ENCODE measurements at places on chromosomes 13 and 19.

DNA sequence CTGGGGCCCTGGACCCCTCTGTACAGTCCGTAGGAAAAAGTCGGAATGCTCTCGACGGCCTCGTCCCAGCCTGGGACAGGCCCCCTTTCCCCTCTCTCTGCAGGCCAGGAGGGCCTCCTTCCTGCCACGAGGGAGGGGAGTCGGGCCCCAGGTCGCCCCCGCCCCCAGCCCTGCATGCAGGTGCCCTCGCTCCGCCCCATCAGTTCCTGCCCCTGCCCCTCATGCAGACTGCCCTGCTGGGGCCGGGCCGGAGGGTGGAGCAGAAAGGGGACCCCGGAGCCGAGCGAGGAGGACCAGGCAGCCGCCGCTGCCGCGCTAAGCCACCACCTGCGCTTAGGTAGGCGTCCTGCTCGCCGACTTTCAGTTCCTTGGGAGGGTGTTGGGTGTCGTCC, 7.3 kb downstream of the LYL1 start:
- DNase-seq, result no peak

- DNase-seq, result no peak
These were observed 120.9 kb downstream of the NUFIP1 start for GRCh38 chr13:44868397-44868796.

GRCh38 chr13:73062468-73062867, 3.7 kb downstream of the KLF5 start:
- DNase-seq, result no peak

DNA sequence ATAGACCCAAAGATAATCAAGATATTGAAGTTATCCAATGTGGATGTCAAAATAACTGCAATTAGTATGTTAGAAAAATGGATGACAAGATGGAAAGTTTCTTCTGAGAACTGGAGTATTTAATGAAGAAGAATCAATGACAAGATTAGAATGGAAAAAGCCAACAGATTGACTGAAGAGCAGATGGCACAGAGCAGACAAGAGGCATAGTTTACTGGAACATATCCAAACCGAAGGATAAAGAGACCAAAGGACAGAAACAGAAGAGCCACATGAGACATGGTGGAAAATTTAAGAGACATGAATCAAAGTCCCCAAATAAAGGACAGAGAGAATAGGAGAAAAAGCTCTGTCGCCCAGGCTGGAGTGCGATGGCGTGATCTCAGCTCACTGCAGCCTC, 89.6 kb upstream of the RXFP2 start:
- no peak for DNase-seq

- no peak for DNase-seq
These were observed 189.7 kb downstream of the ENOX1 start for GRCh38 chr13:43596924-43597598.

- DNase-seq, result no peak
These were observed 10.4 kb downstream of the SPINT2 start for GRCh38 chr19:38274739-38275138.

DNA sequence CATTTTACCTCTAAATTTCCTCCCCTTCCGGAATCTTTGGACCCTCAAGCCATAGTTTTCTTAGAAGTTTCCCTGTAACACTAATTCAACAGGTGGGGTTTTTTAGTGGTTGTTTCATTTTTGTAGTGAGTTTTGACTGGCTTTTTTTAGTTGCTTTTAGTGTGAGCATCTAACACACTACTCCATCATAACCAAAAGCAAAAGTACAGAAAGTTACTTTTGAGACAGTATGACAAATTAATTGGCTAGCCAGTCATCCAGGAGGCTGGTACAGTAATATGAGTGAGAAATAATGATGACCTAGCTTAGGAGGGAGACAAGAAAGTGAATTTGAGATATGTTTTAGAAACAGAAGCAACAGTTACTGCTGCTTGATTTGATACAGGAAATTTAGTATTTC, 71.5 kb downstream of the DNAJC15 start:
- DNase-seq, result no peak

- no peak for DNase-seq
These were observed 68.6 kb downstream of the RASA3 start for GRCh38 chr13:114063545-114064449.

DNA sequence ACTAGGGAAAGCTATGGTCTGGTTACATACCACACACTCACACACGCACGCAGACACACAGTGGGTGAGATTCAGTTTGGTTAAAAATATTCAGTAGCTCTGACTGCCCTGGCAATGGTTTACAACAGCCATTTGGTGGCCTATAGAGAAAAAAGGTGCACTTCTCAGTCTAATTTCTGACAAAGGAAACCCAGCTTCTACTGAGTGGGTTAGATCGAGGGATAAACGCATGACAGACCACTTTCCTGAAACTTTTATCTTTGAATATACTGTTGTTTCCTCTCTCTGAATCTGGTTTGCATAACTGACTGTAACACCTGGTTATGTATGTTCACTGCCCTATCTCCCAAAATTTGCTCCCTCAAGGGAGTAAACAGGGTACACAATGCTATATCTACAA, 2.5 kb downstream of the LIG4 start:
- DNase-seq, result no peak

DNA sequence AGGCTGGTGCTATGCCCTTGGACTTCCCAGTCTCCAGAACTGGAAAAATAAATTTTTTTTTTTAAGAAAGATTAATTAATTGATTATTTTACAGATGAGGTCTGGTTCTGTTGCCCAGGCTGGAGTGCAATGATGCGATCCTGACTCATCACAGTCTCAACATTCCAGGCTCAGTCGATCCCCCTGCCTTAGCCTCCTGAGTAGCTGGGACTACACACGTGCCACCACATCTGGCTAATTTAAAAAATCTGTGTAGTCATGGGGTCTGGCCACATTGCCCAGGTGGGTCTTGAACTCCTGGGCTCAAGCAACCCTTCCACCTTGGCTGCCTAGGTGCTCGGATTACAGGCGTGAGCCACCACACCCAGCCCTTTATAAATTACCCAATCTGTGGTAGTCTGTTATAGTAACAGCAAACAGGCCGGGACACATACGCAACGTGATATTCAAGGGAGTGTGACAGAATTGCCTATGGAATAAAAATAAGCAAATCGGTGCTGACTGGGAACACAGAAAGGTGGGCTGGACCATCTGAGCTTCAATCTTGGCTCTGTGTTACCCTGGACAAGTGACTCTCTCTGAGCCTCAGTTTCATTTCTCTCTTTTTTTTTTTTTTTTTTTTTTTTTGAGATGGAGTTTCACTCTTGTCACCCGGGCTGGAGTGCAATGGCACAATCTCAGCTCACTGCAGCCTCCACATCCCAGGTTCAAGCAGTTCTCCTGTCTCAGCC, 42.8 kb downstream of the PIN1 start:
- DNase-seq, result no peak

DNA sequence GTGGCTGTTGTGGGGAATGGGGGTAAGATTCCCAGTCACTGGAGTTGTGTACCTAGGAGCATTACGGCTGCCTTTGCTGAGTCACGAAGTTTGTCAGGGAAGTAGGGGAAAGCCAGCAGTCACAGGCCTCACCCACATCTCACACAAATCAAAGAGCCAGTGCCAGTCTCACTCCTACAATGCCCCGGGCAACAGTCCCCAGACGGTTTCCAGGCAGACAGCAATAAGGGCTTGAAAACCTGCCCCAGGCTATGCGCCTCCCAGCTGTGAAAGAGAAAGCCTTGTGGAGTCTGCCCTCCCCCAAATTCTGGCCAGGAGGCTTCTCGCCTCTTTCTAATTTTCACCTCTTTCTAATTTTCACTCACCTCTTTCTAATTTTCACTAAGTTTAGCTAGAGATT, 142.3 kb upstream of the EDNRB start:
- no peak for DNase-seq

GRCh38 chr13:101018720-101019119, 344.1 kb upstream of the TMTC4 start:
- DNase-seq, result no peak

- no peak for DNase-seq
These were observed 57.0 kb downstream of the NUFIP1 start for GRCh38 chr13:44932171-44932849.

All from GM12892 (cell line).